HFFc6 (cell line): ENCODE measurements at places on chromosomes 5 and 9. TPM values are rescaled to one million over a fixed set of nuclear protein-coding genes. Genes with fewer than 3 reads are reported as not detected.
A peak's percentile ranks its signal among the peaks of the same experiment; 100 is the strongest.

- H3K27me3 ChIP-seq: no peaks in the 10 kb centered on the region
- H3K4me1 ChIP-seq: no peaks in the 10 kb centered on the region
- H3K36me3 ChIP-seq: peaks cover 5% of the 10 kb centered on the region; the same call in 1 of the 2 replicates
- no peak overlapping the region for H3K27ac ChIP-seq
Measured at GRCh38 chr5:86320266-86320665, 297.5 kb upstream of the COX7C start.

GRCh38 chr5:95907740-95908706 lies 53.6 kb downstream of the ELL2 start:
- H3K36me3 ChIP-seq: peaks cover 90% of the 10 kb centered on the region
- peak overlapping the region; percentile 61; the same call in 1 of the 2 replicates for H3K4me3 ChIP-seq
- no peak for DNase-seq
- peaks cover 51% of the 10 kb centered on the region for H3K27me3 ChIP-seq
- peak overlapping the region; percentile 76 for H3K27ac ChIP-seq

- H3K27ac ChIP-seq: no peak overlapping the region
- no peaks in the 10 kb centered on the region for H3K4me1 ChIP-seq
- no peaks in the 10 kb centered on the region for H3K36me3 ChIP-seq
- H3K4me3 ChIP-seq: no peak overlapping the region
- peaks cover 15% of the 10 kb centered on the region for H3K27me3 ChIP-seq
Measured at GRCh38 chr5:71751422-71751821, 32.3 kb downstream of the CARTPT start.

The LIX1 gene
- not detected in 3 replicates for total RNA-seq

- H3K4me3 ChIP-seq: no peak overlapping the region
- no peaks in the 10 kb centered on the region for H3K27me3 ChIP-seq
- no peaks in the 10 kb centered on the region for H3K36me3 ChIP-seq
- no peak for DNase-seq
- H3K4me1 ChIP-seq: no peaks in the 10 kb centered on the region
- H3K27ac ChIP-seq: no peak overlapping the region
Measured at GRCh38 chr9:108134486-108135128, 645.0 kb upstream of the KLF4 start.

DNA sequence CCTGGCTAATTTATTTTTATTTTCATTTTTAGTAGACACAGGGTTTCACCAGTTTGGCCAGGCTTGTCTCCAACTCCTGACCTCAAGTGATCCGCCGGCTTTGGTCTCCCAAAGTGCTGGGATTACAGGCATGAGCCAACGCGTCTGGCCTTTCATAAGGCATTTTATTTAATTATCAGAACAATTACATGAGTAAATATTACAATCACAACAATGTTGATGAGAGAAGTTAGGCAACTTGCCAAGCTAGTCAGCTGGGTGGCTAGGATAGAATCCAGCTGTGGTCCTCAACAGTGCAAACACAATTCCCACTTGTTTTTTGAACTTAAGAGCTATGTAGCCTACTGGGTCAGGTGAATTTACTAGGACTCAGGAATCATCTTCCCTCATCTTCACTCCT lies 22.0 kb downstream of the C9orf57 start:
- H3K4me1 ChIP-seq: peaks cover 24% of the 10 kb centered on the region
- H3K27me3 ChIP-seq: peaks cover 21% of the 10 kb centered on the region
- H3K4me3 ChIP-seq: no peak overlapping the region
- no peaks in the 10 kb centered on the region for H3K36me3 ChIP-seq
- DNase-seq: no peak

- no peak overlapping the region for H3K4me3 ChIP-seq
- no peaks in the 10 kb centered on the region for H3K4me1 ChIP-seq
- no peak for DNase-seq
- no peaks in the 10 kb centered on the region for H3K36me3 ChIP-seq
Measured at GRCh38 chr5:21181609-21182125, 1193.7 kb upstream of the CDH18 start.

The GHR gene
- 1.4 to 2.1 TPM (median 1.7 TPM) in 3 replicates for total RNA-seq

- H3K4me3 ChIP-seq: no peak overlapping the region
- H3K4me1 ChIP-seq: no peaks in the 10 kb centered on the region
- H3K36me3 ChIP-seq: no peaks in the 10 kb centered on the region
- no peak overlapping the region for H3K27ac ChIP-seq
Measured at GRCh38 chr5:152932621-152933020, 527.5 kb upstream of the NMUR2 start.

DNA sequence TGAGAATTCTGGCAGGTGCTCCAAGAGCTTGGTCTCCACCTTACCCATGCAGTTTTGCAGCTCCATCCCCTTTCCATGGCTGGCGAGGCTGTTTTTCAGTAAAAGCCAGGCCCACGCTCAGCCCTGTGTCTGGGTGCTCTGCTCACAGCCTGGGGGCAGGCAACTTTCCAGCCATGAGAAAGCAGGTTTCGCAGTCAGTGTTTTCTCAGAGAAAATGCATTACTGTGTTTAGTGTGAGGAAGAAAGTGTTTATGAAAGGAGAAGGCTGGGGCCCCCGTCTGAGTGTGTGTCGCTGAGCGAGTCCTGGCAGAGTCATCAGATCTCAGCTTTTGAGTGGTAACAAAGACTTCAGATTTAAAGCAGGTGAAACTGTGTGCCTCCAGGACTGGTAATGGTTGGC lies 248.1 kb downstream of the IRX1 start:
- no peak for DNase-seq
- H3K4me1 ChIP-seq: no peaks in the 10 kb centered on the region
- H3K36me3 ChIP-seq: no peaks in the 10 kb centered on the region
- H3K27me3 ChIP-seq: no peaks in the 10 kb centered on the region
- H3K27ac ChIP-seq: no peak overlapping the region

GRCh38 chr5:125602184-125602583 lies 821.0 kb upstream of the GRAMD2B start:
- no peaks in the 10 kb centered on the region for H3K27me3 ChIP-seq
- DNase-seq: no peak
- no peak overlapping the region for H3K27ac ChIP-seq
- no peaks in the 10 kb centered on the region for H3K4me1 ChIP-seq
- H3K36me3 ChIP-seq: no peaks in the 10 kb centered on the region

- H3K27ac ChIP-seq: peak overlapping the region; percentile 43
- no peaks in the 10 kb centered on the region for H3K27me3 ChIP-seq
- DNase-seq: peak; percentile 4
- peaks cover 3% of the 10 kb centered on the region; the same call in 1 of the 2 replicates for H3K36me3 ChIP-seq
- no peak overlapping the region for H3K4me3 ChIP-seq
Measured at GRCh38 chr5:119079318-119079921, 8.5 kb downstream of the DMXL1 start.
